Hypothalamus (tissue), 51 donors: ENCODE measurements at places on chromosomes 12 and 14.

DNA sequence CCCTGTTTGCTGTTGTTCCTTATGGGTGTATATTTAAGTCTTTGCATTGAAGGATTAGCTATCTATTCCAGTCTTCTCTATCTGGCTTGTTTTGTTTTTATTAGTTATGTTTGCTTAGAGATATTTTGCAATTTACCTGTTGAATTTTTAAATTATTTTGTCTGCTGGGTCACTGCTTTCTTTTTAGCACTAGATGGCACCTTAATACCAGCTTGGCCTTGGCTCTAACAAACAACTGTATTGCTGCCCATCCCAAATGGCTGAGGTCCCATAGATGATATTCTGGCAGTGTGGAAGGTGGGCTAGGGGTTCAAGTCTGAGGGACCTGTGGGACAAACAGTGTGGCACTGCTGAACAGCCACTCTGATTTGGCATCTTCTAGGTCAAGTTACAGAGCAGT is 144.0 kb upstream of the FBXO33 start:
- DNase-seq: no peak

DNA sequence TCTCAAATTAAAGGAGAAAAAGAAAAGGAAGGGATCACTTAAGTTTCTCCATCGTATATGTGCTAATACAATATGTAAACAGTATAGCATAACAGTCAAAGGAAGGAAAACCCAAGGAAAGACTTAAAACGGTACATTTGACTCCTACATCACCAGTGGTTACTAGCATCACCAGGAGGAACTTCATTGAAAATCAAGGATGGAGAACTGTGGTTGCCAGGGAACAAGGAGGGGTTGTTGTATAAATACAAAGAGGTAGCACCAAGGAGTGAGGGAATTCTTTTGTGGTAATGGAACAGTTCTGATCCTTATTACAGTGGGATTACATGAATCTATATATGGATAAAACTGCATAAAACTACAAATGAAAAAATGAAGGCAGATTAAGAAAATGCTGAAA is 1.6 kb downstream of the ZFYVE26 start:
- DNase-seq: no peak

- no peak for DNase-seq
Measured at GRCh38 chr12:49105504-49106084, 5.1 kb downstream of the LMBR1L start.

DNA sequence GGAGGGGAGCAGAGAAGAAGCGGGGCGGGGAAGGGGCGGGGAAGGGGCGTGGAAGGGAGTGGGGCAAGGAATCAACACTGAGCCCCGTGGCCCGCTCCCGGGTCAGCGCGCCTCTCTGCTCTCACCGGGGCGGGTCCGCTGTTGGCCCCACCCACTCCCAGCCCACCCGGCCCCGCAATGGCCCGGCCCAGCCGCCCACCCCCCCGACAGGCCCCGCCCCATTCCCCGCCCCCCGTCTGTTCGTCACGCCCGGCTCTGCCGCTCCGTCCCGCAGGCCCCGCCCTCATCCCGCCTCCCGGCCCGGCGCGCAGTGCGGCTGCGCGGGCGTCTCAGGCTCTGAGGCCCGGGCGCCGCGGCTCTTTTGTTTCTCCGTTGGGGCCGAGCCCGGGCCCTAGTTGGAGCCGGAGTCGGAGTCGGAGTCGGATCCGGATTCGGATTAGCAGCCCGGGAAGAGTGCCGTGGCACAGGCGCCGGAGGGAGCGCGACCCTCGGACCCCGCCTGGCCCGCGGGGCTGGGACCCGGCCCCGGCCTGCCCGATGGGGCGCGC is at the start of gene ULK1:
TSS of gene ULK1 (plus strand) at position 310 of the 548 bp plus-strand sequence. CDS start 380 bp downstream, outside the sequence.
- peak; percentile 88 for DNase-seq

- no peak for DNase-seq
Measured at GRCh38 chr12:104615048-104615561, 158.4 kb downstream of the CHST11 start.

DNA sequence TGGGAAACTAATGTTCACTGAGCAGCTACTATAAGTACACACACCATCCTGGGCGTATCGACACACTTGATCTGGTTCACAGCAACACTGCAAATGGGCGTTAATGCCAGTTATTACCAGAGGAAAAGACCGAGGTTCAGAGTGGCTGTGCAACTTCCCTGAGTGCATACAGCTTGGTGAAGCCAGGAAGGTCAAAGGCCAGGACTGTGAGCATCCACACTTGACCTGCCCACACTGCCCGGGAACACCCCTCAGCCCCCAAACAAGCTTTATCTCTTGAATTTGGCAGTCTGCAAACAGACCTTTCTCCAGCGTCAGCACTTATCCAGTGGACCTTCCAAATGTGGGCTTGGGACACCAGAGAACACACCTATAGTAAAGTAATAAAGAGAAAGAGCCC is 312.6 kb downstream of the BCL11B start:
- DNase-seq: no peak

GRCh38 chr12:124545508-124546418 is 21.6 kb downstream of the NCOR2 start:
- DNase-seq: no peak

GRCh38 chr12:39533951-39534350 is 85.7 kb downstream of the ABCD2 start:
- DNase-seq: no peak

DNA sequence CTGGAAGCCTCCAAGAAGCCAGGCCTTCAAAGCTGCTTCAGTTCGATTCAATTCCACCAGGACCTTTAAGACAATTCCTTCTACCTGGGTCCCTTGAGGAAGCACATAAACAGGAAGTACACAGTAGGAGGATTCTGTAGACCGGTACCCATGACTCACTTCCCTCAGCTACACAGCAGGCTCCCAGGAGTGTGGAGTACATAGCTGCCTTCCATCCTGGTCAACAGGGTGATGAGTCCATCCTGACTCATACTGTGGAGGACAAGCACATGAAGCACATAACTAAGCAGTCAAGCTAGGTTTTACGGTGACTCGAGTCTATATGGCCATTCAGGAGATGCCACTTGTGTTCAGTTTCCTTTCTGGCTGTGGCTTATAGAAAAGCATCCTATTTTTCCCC is 197.6 kb upstream of the RBM19 start:
- DNase-seq: no peak
